LHCN-M2 (cell line): ENCODE measurements at places on chromosomes 5 and 9.

DNA sequence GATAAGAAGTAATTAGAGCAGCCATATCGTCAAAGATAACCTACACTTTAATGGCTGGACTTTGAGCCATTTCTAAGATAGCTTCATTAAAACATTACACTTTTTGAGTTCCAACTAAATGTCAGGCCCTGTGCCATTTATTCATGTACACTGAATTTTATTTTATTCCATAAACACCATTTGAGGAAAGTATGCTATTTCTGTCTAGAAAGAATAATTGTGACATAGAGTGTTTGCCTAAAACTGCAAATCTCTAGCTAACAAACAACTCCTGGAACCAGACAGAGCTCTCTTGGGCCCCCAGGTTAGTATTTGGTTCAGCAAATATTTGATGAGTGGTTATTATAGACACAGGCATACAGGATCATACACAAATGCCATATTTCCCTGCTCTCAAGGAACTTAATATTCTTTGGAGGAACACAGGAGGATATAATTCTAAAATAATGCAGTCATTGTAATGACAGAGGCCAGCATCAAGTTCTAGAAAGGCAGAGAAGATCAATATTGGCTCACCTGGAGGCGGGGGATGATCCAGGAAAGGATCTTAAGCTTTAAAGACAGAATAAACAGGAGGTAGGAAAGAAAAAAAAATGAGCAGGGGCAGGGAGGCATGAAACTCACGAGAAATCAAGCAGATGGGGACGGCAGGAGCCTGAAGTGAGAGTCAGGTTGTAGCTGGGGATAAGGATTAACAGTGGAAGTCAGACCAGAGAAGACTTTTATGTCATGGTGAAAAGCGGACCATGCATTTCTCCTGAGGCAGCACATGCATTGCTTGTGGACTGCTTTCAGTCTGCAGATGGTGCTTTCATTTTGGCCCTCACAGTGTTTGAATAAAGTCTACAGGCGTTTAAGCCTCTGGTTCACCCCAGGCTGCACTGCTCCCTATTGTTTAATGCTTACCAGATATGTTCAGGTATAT is 127.7 kb downstream of the GCNT1 start:
- no peak for DNase-seq

DNA sequence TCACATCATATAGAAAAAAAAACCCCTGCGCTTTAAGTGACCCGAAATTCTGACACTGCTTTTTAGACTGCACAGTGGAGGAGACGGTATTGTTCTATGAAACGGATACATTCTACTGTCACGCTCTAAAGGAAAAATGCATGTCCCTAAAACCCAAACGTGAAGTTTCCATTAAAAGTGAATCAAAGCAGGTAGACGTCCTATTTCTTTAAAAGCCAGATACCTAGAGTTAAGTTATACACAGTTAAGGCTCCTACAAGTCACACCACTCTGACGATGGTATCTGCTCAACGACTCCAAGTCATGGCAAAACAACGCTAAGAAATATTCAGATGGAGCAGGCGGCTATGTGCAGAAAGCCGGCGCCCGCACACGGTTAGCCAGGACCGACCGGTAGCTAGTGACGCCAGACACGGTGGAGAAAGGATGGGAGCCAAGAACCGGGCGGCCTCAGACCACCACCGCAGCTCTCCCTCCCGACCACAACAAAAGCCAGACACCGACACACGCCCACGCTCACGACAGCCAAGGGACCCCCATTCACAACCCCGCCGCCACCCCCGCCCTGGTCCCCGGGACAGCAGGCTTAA is 734 bp downstream of the SKP1 start:
- DNase-seq, result peak; percentile 10

- DNase-seq, result no peak
Observed at GRCh38 chr9:22148876-22149637, 140.0 kb upstream of the CDKN2B start.

DNA sequence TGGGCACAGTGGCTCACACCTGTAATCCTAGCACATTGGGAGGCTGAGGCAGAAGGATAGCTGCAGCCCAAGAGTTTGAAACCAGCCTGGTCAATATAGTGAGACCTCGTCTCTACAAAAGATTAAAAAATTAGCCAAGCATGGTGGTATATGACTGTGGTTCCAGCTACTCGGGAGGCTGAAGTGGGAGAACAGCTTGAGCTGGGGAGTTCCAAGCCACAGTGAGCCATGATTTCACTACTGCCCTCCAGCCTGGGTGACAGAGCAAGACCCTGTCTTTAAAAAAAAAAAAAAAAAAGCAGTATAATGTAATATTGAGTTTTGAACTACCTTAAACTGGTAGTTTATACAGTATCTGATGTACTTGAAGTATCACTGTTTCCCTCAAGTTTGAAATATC is 358.4 kb downstream of the EBF1 start:
- DNase-seq, result no peak

DNA sequence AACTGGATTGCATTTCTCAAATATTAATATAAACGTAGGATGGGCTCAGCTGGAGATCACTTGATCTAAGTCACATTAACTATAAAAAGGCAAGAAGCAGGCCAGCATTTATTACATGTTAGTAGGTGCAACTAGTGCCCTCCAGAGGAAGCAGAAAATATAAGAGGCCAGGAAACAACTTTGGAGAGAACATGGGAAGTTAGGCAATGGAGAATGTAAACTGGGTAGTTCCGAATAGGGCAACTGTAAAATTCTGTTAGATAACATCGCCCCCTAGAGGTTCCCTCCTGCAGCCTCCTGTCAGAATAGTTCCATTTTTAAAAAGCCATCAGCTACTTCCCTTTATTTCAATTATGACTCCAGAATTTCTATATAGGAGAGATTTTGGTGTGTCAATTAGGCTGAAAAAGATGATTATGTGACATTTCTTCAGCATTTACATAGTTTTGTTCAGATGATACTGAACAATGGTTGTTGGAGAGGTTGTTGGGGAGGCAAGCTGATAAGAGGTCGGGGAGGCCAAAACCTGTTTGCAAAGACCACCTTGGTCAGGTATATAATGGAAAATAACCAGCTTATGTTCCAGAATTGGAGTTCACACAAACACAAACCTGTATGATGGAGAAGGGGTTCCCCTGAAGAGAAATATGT is 22.4 kb downstream of the CCL28 start:
- peak; percentile 89 for DNase-seq

GRCh38 chr5:154570572-154571324 is 92.7 kb upstream of the HAND1 start:
- no peak for DNase-seq

- no peak for DNase-seq
Observed at GRCh38 chr9:18109675-18110074, 364.3 kb upstream of the ADAMTSL1 start.

- no peak for DNase-seq
Observed at GRCh38 chr9:99118782-99119466, 14.0 kb downstream of the TGFBR1 start.

DNA sequence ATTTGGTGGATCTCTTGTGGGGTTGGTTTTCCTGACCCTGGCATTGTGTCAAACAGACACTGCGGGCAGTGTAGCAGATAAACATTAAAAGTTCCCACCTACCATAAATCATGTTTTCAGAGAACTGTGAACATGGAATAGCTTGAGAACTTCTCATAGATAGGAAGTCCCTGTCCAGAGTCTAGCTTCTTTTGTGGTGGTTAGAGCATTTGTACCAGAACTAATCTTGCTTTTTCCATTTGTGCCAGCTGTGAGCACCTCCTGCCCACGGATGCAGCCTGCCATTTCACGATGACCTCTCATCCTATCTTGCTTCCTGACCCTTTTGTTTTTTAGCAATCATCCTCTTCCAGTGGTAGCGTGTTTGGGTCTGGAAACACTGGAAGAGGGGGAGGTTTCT is 61.4 kb downstream of the FAM78A start:
- DNase-seq, result no peak

DNA sequence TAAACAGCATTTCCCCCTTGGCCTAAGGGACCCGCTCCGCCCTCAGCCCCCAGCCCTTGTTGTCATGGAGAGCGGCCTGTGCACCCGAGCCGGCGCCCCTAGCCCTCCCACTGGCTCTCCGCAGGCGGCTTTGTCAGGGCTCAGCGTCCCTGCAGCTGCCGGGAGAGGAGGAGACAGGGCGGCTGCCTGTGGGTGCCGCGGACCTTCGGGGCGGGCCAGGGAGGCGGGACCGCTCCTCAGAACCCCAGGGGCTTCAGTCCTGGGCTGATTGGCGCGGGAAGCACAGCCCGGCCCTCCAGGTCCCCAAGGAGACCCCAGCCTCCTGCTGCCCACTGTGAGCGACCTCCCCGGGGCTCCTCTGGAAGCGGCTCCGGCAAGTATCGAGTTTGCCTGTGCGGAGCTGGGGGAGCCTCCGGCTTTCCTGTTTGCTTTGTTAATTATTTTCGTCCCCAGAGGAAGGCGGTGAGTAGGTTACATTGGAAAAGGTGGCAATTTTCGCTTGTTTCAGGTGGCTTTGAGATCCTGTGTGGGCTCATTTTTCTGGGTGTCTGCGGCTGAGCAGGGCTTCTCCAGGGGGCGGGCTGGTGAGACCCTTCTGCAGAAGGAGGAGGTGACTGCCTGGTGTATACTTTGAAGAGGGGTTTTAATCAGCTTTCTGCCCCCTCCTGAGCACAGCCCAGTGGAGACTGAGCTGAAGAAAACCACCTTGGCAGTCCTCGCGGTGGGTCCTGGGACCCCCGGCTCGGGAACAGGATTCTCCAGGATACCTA is at the start of gene FGD3:
TSS of gene FGD3 (plus strand) at position 256 of the 770 bp plus-strand sequence. CDS start 28,734 bp downstream, outside the sequence.
- DNase-seq, result no peak

GRCh38 chr9:90830977-90831376 is 29.4 kb downstream of the SYK start:
- DNase-seq, result no peak

DNA sequence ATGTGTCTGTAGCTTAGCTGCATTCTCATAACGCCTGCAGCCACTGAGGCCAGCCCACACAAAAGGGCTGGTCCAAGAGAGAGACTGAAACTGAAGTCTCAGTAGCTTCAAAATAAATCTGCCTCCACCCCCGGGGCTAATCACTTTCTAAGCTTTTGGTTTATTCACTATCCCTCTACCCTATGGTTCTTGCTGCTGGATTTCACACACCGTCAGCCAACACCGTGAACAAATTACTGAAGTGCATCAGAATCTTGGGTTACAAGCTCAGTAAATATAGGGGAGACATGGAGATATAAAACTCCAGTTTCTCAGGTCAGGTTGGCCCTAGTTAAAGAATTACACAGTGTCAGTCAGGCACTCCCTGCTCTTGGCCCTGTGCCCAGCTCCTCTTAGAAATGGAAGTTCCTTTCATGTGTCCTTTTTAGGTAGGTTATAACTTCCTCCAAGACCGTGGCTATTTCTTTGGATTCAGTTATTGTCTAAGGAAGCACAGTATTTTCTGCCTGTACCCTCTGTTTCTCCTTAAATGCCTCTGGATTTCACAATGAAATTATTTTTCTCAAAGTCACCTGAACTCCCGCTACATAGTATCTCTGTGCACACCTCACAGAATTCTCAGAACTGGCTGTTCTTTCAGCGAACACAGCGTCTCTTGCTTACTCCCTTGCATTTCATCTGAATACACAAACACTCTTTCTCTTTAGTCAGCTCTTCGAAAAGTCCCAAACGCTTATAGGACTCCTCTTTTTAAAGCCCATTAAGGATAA is 112.5 kb downstream of the FAM174A start:
- DNase-seq, result peak; percentile 26

GRCh38 chr5:176736931-176737745 is 73.2 kb upstream of the UNC5A start:
- no peak for DNase-seq

GRCh38 chr9:121691890-121692289 is 40.5 kb downstream of the DAB2IP start:
- no peak for DNase-seq

DNA sequence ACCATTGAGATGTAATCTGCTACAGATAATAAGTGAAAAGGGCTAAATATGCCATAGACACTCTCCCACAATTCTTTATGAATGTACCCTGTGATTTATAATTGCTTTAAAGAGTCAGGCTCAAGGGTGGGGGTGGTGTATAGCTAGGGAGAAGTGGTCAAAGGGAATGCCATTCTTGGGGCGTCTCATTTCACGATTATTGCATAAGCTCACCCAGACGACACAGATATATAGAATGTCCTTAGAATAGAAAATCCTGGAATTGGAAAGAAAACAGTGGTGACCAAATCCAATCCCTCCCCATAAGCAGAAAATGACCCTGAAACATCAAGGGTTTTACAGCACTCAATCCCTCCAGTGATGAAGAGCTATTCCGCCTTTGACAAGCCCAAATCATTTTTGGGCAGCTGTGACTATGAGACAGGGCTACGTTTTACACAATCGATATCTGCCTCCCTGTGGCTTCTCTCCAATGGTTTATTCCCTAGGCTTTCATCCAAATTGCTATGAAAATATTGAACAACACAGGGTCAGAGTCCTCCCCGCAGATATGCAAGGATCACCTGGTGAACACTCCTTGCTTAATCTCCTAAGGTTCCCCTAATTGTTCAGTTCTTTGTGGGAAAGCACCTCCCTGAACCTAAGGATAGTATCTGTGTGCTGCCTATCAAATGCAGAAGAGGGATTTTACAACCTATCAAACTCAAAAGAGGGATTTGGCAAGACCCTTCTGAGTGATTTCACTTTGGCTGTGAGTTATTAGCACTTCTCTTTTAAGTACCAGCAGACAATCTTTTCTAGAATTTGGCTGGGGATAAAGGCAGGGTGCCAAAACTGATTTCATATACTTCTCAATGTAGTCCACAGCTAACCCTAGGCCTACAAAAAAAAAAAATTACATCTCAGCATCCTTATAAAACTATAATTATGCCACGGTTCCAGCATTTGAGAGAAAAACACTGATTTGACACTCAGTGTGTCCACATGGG is 144.9 kb upstream of the CDH6 start:
- no peak for DNase-seq

DNA sequence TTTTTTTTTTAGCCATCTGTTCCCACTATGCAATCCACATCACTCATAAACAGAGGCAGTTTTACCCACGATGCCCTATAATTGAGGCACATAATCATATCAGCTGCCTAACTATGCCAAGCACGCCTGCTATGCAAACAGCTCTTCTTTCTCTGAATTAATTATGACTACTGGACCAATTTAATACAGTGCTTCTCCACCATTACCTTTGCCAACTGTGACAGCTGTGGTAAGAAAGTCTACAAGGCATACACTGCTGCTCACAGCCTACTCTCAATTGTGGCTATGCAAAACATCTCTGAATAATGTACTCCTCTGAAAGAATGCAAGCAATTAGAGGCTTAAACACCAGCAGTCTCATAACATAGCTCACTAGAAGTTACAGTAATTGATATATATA is 97.1 kb downstream of the DTWD2 start:
- DNase-seq, result peak; percentile 31

DNA sequence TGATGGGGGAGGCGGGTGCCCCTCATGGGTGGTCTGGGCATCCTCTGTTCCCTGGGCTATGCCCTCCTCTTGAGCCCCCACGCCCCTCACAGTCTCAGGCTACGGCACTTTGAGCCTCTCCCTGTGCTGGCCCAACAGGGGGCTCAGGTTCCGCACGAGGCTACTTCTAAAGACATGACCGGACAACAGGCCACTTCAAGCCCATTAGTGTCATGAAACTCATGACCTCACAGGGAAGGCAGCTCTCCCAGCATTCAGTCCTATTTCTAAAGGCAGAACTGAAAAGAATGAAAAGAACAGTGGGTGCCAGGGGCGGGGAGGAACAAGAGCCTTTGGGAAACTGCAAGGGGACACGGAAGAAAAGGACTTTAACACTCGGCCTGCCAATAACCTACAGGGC is 45.0 kb downstream of the COL23A1 start:
- no peak for DNase-seq

- no peak for DNase-seq
Observed at GRCh38 chr5:111528056-111528455, 15.7 kb upstream of the STARD4 start.
